ENCODE measurements at places on chromosomes 1 and 21. TPM values are rescaled to one million over a fixed set of nuclear protein-coding genes. Genes with fewer than 3 reads are reported as not detected.

Gene CYP4X1
- total RNA-seq = 0.20 TPM

Gene PTPN14
- 45.2 TPM for total RNA-seq

Gene RNU1-2
- total RNA-seq = under 0.01 TPM

Gene S100B
- total RNA-seq = not detected

Gene TACSTD2
- total RNA-seq = under 0.01 TPM

Gene KIF21B
- under 0.01 TPM for total RNA-seq

Gene ZNF695
- 1.8 TPM for total RNA-seq

Gene RNPC3
- 15.1 TPM for total RNA-seq

Gene NDUFV3
- 61.0 TPM for total RNA-seq

Gene OR2T35
- total RNA-seq = not detected

Gene PDC
- 0.20 TPM for total RNA-seq

Gene KCNN3
- total RNA-seq = under 0.01 TPM

Gene GNAT2
- not detected for total RNA-seq

Gene PUM1
- total RNA-seq = 74.3 TPM

Gene CAMK2N1
- 19.0 TPM for total RNA-seq

Gene AKNAD1
- 0.73 TPM for total RNA-seq

Gene TRIM17
- total RNA-seq = not detected

Gene MAP3K21
- total RNA-seq = 3.7 TPM

Gene PIK3R3
- 1.5 TPM for total RNA-seq

Gene LDLRAD1
- total RNA-seq = not detected

Gene OSBPL9
- 49.7 TPM for total RNA-seq

Gene AK5
- 24.6 TPM for total RNA-seq

Gene ITSN1
- total RNA-seq = 44.2 TPM

Gene RIPK4
- not detected for total RNA-seq

Gene CD58
- total RNA-seq = 23.1 TPM

Gene BATF3
- 3.1 TPM for total RNA-seq

Gene HTR1D
- not detected for total RNA-seq
